ENCODE measurements at places on chromosomes 7 and 10.
A peak's percentile ranks its signal among the peaks of the same experiment; 100 is the strongest.

- DNase-seq, result no peak
These were observed 212.6 kb upstream of the FRMD4A start for GRCh38 chr10:14543046-14543903.

DNA sequence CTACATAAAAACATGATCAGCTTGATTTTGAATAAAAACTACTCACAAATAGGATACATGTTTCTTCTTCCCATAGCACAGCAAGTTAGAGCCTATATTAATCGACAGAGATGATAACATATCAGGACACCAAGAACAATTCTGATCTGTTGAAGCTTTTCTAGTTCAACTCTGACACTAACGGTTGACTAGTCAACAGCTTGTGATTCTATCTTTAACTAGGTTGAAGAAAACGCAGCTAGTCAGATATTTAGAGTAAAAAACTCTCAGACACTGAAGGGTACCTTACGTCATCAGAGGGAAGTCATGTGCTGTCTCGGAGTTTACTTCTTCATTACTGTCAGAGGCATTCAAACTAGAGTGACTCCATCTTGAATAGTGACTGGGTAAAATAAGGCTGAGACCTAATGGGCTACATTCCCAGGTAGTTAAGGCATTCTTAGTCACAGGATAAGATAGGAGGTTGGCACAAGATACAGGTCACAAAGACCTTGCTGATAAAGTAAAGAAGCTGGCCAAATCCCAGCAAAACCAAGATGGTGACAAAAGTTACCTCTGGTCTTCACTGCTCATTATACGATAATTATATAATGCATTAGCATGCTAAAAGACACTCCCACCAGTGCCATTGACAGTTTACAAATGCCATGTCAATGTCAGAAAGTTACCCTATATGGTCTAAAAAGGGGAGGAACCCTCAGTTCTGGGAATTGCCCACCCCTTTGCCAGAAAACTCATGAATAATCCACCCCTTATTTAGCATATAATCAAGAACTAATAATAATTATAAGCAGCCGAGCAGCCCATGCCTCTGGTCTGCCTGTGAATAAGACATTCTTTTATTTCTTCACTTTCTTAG lies 21.3 kb downstream of the CCDC71L start:
- no peak for DNase-seq

DNA sequence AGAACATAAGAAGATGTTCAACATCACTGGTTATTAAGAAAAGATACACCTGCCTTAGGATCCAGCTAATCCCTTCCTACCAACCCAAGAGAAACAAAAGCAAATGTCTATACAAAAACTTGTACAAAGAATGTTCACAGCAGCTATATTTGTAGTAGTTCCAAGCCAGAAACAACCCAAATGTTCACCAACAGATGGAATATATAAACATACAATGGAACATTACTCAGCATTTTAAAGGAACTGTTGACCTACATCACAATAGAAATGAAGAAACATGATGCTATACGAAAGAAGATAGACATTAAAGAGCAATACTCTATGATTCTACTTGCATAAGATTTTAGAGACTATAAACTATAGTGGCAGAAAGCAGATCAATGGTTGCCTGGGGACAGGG lies 149.4 kb downstream of the ZNF438 start:
- no peak for DNase-seq

DNA sequence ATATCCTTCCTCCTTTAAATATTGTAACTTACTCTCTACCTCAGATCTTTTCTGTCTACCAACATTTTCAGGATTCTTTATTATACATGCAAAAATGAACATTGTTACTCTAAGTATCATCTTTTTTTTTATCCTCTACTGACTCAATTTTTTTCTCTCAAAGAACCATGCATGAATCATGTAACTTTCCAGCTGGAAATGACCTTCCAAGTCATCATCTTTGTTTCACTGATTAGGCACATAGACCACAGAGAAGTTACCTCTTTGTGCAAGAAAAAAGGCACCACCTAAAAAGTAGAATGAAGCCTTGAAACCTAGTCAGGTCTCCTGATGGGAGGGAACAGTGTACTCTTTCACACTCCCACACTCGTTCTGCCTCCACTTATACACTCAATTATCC lies 234.9 kb downstream of the HGF start:
- DNase-seq, result no peak

GRCh38 chr10:5453749-5454489 lies 41.6 kb downstream of the NET1 start:
- DNase-seq, result no peak

GRCh38 chr7:150715293-150715692 lies 1.1 kb upstream of the GIMAP1 start:
- peak; percentile 40 for DNase-seq

- no peak for DNase-seq
These were observed 197.3 kb upstream of the PPP2R2D start for GRCh38 chr10:131703541-131703940.

DNA sequence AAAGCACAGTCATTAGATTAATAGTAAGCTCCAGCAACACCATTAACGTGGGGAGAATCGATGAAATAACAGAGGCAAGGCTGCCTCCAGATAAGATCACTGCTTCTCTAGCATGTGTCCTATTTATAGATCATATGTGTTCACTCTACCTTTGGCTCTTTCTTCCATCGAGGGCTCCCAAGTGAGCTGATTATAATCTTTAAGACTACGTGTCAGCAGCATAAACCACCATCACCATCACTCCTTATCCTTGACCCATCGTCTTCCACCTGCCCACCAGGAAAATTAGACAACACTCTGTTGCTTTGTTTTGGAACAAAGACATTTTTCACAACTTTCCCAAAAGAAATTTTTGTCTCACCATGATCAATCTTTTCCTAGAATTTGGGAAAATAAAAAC lies 71.2 kb upstream of the CARD11 start:
- DNase-seq, result no peak

- DNase-seq, result no peak
These were observed 190.2 kb downstream of the CAMK1D start for GRCh38 chr10:12539350-12540164.

- DNase-seq, result no peak
These were observed 74.5 kb downstream of the HPSE2 start for GRCh38 chr10:99161165-99161564.

- DNase-seq, result no peak
These were observed 254.2 kb upstream of the POM121L12 start for GRCh38 chr7:52781250-52781649.

DNA sequence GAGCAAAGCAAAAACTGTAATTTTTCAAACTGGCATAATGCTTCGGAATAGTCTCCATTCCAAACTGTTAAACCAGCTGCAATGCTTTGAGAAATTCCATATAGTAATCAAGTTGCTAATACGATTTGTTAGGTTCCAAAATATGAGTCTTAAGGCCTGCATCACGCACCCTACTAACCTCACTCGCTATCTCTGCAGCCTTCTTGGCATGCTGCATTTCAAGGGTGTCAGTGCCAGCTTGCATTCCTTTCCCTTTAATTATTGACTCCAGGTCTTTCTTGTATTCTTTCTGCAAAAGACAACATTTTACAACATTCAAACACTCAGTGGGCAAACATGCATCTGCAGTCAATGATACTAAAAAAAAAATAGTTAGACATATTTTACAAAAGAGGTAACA lies 61.8 kb downstream of the NEBL start:
- DNase-seq, result no peak

DNA sequence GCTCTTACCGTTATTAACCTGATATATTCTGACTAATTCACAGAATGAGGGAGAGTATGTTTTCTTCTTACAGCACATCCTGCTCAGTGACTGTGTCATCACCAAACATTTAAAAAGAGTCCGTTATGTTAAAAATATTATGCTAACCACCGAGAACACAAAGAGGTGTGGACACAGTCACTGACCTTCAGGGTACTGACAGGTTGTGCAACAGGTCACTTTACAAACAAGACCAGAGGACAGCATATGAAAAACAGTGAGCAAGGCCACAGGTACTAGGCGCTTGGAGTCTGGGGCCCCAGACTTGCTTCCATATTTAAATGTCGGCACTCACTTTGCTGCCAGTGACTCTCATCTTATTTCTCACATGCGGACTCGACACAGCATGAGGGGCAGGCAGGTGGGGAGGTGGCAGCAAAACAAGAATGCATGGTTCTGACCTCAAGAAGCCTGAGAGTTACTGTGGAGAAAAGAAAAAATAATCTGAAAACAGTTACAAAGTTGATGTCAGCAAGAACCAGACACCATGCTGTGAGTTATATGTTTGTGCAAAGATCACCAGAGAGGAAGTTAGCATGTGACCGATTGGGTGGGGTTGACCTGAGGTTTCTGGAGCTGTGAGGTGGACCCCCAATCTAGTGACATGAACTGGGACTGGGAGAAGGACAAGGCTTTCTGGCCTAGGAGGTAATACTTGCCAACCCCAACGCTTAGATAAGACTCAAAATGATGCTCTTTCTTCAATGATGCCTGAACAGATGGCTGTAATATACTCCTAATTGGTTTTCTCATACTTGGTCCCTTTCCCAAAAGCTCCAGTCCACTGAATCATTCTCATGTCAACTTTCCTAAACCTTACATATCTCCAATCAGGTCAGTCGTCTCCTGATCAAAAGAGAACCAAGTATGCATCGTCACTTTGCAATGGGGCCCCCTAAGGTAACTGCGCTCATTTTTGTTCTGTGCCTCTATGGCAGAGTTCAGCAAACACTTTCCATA lies 102.4 kb downstream of the HIPK2 start:
- no peak for DNase-seq

DNA sequence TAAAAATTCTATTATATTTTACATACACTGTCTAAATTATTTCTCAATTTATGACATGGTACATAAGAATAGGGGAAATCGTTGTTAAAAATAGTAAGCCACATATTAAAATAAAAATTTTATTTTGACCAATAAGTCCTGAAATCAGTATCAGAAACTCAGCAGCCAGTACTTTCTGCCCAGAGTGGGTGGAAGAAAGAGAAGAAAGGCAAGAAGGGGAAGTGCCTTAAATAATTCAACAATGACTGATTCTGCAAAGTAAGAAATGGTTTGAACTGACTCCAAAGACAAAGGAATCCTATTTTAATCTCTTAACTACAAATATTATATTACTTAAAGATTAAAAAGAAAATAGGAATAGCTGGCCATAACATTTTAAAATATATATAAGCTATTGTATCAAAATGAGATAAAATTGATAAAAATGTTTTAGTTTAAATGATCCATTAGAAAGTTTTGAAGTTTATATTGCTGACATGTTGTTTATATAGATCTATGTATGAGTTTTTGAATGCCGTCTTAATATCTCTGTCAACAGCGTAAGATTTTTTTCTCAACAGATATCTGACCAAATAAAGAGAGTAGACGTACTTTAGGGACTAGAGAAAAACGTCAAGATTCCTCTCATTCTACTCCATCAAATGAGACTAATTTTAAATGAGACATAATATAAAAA lies 30.2 kb upstream of the NRCAM start:
- no peak for DNase-seq

DNA sequence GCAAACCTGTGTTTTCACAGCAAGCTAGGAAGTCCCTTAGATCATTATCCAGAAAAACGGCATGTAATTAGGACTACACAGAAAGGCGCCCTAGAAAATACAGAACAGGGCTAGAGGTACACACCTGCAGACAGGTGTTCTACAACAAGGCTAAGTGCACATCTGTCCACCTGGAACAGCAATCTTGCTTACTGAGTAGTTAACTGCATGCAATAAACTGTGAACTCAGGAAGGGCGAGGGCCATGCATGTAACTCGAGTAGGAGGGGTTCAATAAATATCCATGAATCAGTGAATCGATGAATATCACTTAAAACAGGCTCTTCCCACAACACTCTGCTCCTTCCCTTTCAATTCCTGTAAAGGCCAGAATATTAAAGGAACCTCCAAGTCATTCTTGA lies 22.0 kb downstream of the FAM171A1 start:
- no peak for DNase-seq

DNA sequence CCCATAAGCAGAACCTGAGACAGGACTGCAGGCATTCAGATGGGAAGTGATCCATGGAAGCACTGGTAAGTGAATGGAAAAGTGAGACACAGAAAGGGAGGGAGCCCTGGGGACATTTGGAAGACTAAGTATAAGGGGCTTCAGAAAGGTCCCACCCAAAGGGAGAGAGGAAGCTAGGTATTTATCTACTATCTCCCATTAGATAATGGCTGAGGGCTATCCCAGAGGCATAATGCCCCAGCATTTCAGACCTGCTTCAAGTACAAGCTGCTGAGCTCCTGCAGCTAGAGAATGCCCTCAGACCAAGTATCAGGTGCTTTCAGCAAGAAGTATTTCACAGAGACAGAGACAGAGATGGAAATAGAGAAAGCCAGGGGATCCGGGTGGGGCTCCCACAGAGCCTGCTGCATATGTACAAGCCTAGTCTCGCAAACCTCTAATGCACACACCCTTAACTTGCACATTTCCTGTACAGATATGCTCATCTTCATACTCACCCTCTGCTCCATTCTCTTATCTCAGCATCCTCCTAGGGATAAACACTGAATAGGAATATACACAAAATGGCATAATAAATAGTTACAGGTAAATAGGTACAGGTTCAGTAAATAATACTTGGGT lies 20.2 kb downstream of the KDM7A start:
- DNase-seq, result no peak

GRCh38 chr10:101601541-101601940 lies 13.4 kb downstream of the DPCD start:
- no peak for DNase-seq

- DNase-seq, result no peak
These were observed 370.2 kb downstream of the SFMBT2 start for GRCh38 chr10:7040681-7041080.

- DNase-seq, result no peak
These were observed 7.7 kb upstream of the NDST2 start for GRCh38 chr10:73819081-73819480.

- no peak for DNase-seq
These were observed 11.5 kb upstream of the AASS start for GRCh38 chr7:122155566-122155965.

DNA sequence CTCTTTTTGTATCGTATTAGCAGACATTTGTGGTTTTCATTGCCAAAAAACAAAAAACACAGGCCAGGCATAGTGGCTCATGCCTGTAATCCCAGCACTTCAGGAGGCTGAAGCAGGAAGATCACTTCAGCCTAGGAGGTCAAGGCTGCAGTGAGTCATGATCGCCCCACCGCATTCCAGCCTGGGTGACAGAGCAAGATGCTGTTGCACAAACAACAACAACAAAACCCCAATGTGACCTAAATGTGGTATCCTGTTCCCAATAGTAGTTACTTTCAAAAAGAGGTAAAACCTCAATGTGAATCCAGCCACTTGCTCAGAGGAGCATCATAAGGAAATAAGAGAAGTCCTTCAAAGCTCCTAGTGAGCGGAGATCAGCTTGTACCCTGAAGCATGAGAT lies 45.8 kb upstream of the SKAP2 start:
- DNase-seq, result no peak

- DNase-seq, result no peak
These were observed 166.9 kb downstream of the PAXIP1 start for GRCh38 chr7:154836021-154836448.

GRCh38 chr10:7485244-7485556 lies 74.4 kb upstream of the SFMBT2 start:
- no peak for DNase-seq

DNA sequence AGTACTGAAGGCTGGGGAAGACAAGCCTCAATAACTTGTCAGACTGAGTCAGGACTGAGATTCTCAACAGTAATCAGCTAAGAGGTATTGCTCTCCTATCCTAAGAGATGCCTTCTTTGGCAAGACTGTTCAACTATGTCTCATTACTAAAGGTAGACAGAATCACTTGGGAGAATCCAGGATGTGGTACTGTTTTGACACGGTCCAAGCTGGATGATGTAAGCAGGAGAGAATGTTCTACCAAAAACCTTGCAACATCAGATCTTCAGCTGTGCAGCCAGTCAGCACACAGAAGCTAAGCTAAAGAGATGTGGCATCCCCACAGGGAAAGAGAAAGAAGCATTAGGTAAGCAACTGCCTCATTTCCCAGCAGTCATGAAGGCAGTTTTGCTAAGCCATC lies 391.4 kb downstream of the NRG3 start:
- no peak for DNase-seq
